ENCODE measurements at places on chromosomes 11 and 22.

GRCh38 chr11:65821107-65821506 lies 12.7 kb upstream of the SNX32 start:
- peak; percentile 63 for DNase-seq

- DNase-seq = no peak
Observed at GRCh38 chr11:108757630-108758029, 92.8 kb downstream of the DDX10 start.

GRCh38 chr11:87726506-87726905 lies 448.7 kb downstream of the RAB38 start:
- DNase-seq = no peak

DNA sequence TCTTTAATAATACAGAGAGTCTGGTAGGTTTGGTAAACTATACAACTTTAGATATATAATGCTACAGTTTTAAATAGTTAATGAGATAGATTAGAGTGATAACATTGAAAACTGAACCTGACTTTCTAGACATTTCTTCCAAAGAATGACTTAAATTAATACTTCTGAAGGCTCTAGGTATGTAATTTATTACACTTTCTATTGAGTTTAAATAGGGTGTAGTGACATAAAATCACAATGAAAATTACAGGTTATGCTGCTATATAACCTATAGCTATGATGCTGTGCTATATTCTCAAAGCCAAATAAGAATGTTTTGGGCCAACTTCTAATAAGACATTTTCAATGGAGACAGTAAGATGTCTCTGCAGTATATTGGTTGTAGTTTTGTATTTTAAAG lies 7.7 kb downstream of the HIPK3 start:
- no peak for DNase-seq

- DNase-seq = peak; percentile 66
Observed at GRCh38 chr11:79290761-79291160, 150.1 kb downstream of the TENM4 start.

- no peak for DNase-seq
Observed at GRCh38 chr11:72292106-72292785, 48.3 kb upstream of the PHOX2A start.

GRCh38 chr22:46106279-46107022 lies 43.9 kb upstream of the PPARA start:
- no peak for DNase-seq

- peak; percentile 58 for DNase-seq
Observed at GRCh38 chr11:122202951-122203456, 87.0 kb upstream of the BLID start.

DNA sequence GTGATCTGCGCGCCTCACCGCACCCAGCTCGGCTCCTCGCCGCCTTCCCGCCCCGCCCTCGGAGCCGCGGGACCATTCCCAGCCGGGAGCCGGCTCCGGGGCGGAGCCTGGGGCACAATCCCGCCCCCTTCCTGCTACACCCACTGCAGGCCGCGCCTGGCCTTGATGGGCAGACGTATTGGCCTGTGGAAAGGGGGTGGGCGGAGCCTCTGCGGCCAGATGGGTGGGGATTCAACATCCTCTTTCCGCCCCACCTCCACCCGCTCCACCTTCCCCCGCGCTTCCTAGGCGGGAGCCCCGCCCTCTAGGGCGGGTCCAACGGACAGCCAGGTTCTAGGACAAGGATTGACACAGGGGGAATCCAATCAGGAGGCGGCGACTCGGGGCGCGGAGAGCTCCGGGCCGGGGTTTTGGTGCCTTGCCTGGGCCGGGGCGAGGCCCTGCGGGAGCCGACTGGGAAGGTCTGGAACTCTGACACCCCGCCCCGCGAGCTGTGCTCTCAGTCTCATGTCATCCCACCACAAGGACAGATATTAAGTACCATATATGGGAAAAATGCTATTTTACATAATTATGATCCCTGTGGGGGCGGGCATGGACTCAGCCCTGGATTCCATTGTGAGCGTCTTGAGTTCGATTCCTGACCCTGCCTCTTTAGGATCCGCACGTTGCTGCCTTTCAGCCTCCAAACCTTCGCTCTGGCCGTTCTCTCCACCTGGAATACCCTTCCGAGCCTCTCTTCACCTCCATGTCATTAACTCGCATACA lies at the start of gene MYH9:
Gene MYH9 (minus strand): TSS at position 9 of the 768 bp plus-strand sequence. CDS start 38,731 bp downstream, outside the sequence.
- peak; percentile 98 for DNase-seq

- peak; percentile 20 for DNase-seq
Observed at GRCh38 chr22:46758867-46759290, 3.6 kb upstream of the TBC1D22A start.

DNA sequence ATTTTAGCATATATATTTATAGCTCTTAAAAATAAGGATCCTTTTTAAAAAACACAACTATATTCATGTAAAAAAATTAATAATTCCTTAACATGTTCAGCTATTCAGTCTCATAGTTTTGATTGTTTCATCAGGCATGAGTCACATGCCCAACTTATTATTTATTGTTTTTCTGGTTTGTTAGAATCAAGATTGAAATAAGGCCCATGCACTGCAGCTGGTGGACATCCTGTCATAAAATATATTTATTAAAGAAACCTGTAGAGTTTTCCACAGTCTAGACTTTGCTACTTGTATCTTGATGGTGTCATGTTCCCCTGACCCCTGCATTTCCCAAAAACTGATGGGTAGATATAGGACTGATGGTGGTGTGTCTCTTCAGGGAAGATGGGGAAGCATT lies 77.4 kb downstream of the PARVA start:
- DNase-seq = no peak

DNA sequence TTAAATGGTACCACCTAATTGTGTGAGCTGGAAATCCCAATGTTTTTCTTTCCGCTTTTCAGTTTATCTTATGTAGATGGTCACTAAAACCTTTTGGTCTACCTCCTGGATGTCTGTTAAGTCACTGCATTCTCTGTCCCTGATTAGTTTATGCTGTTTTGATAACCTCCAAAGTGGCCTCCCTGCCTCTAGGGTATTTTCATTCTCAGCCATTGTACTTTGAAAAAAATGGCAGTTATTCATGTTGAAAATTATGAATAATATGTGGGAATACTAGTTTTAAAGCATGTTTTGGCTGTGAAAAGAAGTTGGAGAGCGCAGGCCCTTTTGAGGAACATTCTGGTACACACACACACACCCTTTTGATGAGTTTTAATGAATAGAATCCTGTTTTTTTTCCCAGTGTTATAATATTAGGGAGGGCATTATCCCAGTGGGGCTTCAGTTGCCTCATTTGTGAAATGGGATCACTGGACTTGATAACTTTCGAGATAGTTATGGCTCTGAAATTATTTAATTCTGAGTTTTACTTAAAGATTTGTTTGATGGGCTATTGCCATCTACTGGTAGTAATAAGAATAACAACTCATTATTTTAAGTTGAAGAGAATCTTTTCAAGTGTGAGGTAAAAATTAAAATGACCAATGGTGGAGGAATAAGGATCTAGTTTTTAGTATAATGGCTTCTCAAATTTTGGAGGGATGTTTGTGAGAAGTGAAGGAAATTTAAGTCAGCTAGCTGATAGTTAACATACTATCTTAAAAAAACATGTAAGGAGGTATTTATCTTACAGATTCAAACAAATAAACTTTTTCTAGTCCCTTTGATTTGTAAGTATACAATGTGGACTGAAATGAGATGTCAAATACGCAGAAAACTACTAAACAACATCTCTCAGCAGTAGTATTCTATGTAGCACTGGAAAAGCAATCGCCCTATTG lies 3.9 kb downstream of the FDX1 start:
- DNase-seq = peak; percentile 16

GRCh38 chr11:78933350-78933749 lies 358.7 kb upstream of the NARS2 start:
- no peak for DNase-seq

DNA sequence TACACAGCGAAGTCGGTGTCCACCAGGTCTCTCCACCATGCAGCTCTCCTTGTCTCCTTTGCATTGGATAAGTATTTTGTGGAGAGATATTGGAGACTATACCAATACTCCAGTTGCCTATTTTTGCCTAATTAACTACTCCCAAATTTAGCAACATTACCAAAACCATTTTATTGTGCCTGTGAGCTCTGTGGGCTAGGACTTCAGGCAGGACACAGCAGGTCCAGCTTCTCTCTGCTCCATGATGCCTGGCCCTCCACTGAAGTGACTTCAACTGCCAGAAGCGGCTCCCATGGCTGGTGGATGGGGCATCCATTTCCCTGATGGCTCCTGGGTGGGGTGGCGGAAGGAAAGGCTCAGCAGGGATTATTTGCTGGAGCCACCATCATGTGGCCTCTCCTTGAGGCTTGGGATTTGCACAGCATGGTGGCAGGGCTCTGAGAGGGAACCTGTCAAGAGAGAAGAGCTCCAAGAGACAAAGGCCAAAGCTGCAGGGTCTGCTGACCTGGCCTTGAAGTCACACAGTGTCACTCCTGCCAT lies 36.9 kb upstream of the MAPK1 start:
- DNase-seq = no peak

DNA sequence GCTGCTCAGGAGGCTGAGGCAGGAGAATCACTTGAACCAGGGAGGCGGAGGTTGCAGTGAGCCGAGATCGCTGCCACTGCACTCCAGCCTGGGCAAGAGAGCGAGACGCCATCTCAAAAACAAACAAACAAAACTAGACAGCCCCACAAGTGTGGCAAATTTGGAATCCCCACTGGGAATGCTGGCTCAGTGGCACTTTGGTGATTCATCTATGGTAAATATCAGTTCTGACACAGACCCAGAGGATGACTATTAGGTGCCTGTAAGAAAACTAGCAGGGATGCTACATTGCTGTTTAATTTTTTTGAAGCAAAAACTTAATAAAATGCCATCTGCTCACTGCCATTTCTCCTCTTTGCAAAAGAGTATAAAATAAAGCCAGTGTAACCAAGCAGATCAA lies 107.9 kb downstream of the NAT10 start:
- DNase-seq = peak; percentile 38

Measured in NCI-H345 (cell line).